ENCODE measurements at places on chromosomes 1 and 21.

GRCh38 chr1:35882586-35882944 is 444 bp upstream of the AGO1 start:
- DNase-seq, result no peak

DNA sequence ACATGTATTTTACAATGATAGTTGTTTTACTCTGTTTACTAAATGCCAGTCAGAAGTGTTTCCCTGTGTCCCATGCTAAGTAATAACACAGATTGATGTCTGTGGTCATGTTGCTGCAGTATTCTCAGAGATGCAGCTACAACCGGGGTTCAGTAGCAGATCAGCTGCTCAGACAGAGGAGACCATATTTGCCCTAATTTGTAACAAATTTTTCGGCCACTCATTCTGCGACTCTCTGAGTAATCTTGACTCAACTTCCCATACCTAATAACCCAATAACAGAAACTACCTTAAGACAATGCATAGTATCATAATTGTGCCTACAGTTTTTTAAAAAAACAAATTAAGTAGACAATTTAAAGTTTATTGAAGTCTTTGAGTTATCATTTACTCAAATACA is 32.6 kb downstream of the NIBAN1 start:
- DNase-seq, result no peak

GRCh38 chr1:25908161-25908560 is 1.9 kb upstream of the STMN1 start:
- DNase-seq, result no peak

- DNase-seq, result peak; percentile 83
These were observed 66.1 kb downstream of the CYYR1 start for GRCh38 chr21:26506956-26507355.

DNA sequence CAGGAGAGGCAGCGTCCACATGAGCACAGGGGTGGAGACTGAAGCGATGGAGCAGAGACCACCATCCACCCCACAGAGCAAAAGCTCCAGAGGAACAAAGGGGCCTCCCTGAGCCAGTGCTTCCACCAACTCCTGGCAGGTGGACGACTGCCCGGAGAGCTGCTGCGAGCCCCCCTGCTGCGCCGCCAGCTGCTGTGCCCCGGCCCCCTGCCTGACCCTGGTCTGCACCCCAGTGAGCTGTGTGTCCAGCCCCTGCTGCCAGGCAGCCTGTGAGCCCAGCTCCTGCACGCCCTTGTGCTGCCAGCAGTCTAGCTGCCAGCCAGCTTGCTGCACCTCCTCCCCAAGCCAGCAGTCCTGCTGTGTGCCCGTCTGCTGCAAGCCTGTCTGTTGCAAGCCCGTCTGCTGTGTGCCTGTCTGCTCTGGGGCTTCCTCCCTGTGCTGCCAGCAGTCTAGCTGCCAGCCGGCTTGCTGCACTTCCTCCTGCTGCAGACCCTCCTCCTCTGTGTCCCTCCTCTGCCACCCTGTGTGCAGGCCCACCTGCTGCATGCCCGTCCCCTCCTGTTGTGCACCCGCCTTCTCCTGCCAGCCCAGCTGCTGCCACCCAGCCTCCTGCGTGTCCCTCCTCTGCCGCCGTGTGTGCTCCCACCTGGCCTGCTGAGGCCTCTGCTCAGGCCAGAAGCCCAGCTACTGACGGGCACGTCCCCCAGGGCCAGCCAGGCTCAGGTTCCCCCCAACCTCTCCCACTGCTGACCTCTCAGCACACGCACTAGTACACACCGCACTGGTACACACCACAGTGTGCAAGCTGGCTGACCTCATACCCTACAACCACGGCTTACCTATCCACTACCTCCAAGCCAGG is 5.4 kb downstream of the KRTAP10-12 start:
- no peak for DNase-seq

- no peak for DNase-seq
These were observed at the start of gene BMP8B for GRCh38 chr1:39788758-39789570. TSS of gene BMP8B (minus strand) at chr1:39788865. CDS start at chr1:39788485, 380 bp downstream.

GRCh38 chr21:25960402-25960801 is 210.2 kb downstream of the APP start:
- DNase-seq, result no peak

- DNase-seq, result no peak
These were observed 5.3 kb downstream of the IL23R start for GRCh38 chr1:67171574-67171955.

- DNase-seq, result no peak
These were observed 184.0 kb downstream of the FCRL5 start for GRCh38 chr1:157368363-157368762.

- DNase-seq, result no peak
These were observed 1.6 kb downstream of the ADGRL4 start for GRCh38 chr1:79004916-79005315.

DNA sequence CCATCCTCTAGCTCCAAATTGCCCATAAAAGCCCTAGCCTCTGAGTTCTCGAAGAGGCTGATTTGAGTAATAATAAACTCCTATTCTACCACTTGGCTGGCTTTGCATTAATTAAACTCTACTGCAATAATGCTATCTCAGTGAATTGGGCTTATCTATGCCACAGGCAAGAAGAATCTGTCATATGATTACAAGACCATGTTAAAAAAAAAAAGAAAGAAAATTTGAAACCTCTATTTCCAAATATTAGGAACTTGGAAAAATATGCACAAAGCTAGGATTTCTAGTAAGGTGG is 27.6 kb upstream of the SGIP1 start:
- DNase-seq, result no peak

GRCh38 chr1:204649721-204650521 is 35.6 kb downstream of the LRRN2 start:
- no peak for DNase-seq

- no peak for DNase-seq
These were observed 809.9 kb upstream of the RGS18 start for GRCh38 chr1:191348328-191348727.

GRCh38 chr1:66282891-66283621 is 250.9 kb upstream of the SGIP1 start:
- peak; percentile 53 for DNase-seq

- DNase-seq, result no peak
These were observed 125.1 kb downstream of the MRPS6 start for GRCh38 chr21:34198231-34199120.

- no peak for DNase-seq
These were observed 114.9 kb upstream of the HIVEP3 start for GRCh38 chr1:42033629-42034028.

DNA sequence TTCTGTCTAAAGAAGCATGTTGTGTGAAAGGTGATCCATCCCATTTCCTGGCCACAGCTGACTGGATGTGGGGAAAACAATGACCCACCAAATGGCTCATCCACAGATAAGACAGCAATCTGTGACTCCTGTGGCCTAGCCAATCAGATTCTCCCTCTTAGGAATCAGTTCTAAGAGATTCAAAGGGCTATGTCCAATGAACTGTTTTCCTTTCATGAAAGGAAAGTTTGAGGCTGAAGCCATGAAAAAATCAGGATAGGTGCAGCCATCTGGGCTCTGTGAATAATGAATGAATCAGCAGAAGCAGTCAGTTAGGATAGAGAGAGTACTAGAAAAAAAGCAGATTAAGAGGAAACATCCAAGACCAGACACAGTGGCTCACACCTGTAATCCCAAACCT is 164.7 kb downstream of the NRIP1 start:
- peak; percentile 44 for DNase-seq

GRCh38 chr21:46060596-46061061 is 37.3 kb upstream of the COL6A2 start:
- peak; percentile 100 for DNase-seq

DNA sequence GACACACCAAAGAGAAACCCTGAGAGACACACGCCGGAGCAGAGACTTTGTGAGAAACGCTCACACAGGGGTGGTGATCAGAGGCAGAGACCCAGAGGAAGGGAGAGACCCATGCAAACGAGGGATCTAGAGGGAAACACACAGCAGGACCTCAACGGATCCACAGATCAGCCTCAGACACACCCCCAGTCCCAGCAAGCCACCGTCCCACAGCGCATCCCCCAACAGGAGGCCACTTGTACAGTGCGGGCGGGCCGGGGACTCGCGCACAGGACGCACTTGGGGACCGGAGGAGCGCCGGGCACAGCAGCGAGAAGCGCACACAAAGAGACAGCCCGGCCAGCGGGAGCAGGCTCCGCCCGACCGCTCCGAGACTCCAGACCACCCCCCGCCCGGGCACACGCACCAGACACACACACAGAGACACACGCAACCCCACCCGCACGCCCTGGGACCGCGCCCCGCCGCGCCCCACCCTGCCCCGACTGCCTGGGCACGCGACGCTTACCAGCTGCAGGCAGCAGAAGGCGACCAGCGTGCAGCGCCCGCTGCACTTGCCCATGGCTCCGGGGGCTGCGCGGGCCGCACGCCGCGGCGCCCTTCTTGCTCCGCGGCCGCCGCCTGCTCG is 587 bp downstream of the NKAIN1 start:
- DNase-seq, result peak; percentile 16

DNA sequence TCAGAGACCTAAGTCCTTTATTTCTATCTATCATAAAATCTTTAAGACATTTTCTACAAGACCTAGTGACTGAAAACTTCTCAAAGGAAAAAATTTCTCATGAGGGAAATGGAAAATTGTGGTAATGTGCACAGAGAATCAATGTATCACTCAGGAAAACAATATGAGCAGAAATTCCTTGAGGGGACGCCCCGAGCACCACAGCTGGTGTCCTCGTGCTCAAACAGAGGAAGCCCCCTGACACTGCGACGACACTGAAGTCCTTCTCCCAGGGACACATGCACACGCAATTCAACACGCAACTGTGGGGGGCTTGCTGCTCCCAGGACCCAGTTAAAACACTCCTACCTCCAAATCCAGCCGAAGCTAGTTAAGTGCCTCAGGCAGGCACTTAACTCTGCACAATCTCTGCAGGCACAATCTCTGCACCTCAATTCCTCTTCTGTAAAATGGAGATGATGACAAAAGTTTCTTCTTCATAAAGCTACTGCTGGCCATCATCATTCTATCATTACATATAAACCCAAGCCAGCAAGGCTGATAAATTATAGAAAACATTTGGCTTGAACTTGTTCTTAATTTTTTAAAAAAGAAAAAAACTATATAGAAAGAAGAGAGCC is 16.0 kb downstream of the ZBTB17 start:
- DNase-seq, result no peak

- no peak for DNase-seq
These were observed 147.5 kb downstream of the ROR1 start for GRCh38 chr1:63921359-63921758.

DNA sequence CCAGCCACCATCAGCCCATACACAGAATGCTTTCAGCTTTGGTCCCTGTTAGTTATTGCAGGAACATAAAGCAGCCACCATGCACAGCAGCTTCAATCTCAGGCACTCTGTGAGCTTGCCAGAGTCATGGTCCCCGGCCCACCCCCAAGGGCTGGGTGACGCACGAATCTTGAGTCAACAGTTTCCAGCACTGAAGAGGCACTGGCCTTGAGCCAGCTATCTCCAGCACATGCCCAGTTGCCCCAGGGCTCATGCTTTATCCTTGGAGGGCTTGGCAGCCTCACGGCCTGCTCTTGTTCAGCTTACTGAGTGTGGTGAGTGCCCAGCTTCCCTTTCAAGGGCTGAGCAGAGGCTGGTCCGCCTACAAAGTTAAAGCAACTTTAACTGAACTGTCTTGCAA is 200.7 kb upstream of the RAB4A start:
- peak; percentile 83 for DNase-seq

GRCh38 chr1:14964711-14965055 is 188.9 kb upstream of the TMEM51 start:
- peak; percentile 39 for DNase-seq

- DNase-seq, result no peak
These were observed 110.1 kb downstream of the ZBTB18 start for GRCh38 chr1:244161236-244161510.

GRCh38 chr1:32772281-32773017 is 44.7 kb downstream of the YARS1 start:
- DNase-seq, result no peak

GRCh38 chr1:210582205-210582970 is 253.7 kb downstream of the HHAT start:
- no peak for DNase-seq

DNA sequence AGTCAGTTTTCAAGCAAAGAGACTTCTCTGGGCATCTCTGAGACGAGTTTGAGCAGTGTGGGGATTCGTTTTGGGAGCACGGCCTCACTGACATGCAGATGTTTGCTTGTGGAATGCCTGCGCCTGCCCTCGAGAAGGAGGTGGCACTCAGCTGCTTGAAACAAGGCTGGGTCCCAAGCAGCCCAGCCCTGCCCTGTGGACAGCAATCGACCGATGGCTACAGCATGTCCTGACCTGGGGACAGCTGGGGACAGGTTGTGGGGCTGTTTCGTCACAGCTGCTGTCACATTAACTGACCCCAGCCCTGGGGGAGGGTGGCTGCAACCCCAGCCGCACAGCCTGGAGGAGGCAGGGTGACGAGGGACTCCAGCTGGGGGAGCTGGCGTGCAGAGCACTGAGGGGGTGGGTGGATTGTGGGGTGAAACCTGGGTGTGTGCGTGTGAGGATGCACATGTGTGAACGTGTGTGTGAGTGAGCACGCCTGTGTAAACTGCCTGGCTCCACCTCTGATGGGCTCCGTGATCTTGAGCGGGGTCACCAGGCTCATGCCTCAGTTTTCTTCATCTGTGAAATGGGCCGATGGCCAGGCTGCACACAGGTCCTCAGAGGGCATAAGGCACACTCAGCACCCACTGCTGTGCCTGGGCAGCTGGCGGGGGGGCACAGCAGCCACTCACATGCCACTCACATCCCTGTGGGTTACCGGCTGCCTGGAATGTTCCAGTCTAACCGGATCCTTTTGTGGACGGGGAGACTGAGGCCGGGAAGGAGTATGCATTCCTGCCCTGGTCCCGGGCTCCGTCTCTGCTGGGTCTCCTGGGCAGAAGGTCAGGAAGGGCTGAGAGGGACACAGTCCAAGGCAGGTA is 49.3 kb downstream of the COL18A1 start:
- no peak for DNase-seq

- no peak for DNase-seq
These were observed 122.7 kb downstream of the MATN1 start for GRCh38 chr1:30600706-30601105.

- DNase-seq, result no peak
These were observed 300.9 kb downstream of the CAMTA1 start for GRCh38 chr1:7086106-7086505.

DNA sequence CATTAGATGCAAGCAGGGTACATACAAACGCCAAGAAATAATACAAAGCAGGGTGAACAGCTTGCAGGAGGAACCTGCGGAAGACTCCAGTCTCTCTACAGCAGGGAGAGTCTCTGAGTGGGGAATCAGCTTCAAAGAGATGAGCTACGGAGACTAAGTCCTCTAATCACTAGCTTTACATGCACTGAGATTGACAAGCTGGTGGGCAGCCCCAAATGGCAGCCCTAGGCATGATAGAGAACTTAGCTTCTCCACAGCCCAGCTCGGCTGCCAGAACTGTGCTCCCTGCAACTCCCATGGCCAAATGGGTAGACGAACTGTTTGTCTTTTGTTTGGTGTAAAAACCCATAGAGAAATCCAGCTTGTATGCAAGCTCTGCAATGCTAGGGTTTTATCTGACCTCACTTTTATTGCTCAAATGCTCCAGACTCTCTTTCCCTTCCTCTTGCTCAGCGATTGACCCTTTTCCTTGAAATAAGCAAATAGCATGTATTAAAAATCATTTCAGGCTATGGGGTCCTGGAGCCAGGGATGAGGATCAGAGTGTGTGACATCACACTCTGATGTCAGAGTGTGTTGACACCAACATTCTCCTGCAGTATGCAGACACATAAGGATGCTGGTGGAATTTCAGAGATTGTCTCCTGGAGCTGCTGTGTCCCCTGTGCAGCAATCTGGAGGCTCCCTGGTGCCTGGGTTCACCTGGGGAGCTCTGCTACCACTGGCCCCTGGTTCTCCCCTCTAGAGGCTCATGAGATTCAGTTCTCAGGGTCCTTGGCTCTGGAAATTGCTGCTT is 238.5 kb downstream of the TTLL7 start:
- DNase-seq, result no peak
